Effector memory CD4-positive, alpha-beta T cell (primary cell): ENCODE measurements at places on chromosomes 2 and 18.
A peak's percentile ranks its signal among the peaks of the same experiment; 100 is the strongest.

GRCh38 chr18:63152096-63152495 lies 167.5 kb downstream of the BCL2 start:
- peak overlapping the region; percentile 19 for H3K4me3 ChIP-seq
- H3K27ac ChIP-seq: peak overlapping the region; percentile 51
- no peaks in the 10 kb centered on the region for H3K27me3 ChIP-seq
- DNase-seq: no peak
- peaks cover 11% of the 10 kb centered on the region for H3K36me3 ChIP-seq

DNA sequence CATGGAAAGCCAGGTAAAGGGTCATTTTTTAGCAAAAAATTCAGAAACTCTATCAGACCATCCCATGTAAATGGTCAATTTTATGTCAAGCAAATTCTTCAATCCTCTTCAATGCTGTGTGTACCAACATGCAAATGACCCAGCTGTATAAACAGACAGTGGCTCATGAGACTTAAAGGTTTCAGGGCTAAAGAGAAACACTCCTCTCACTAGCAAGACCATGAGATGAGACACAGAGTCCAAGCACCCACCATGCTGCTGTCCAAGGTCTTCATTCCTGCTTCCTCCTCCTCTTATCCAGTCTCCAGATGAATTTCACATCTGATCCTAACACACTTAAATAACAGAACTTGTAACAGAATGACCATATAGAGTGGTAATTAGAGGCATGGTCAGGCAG lies 30.8 kb upstream of the ONECUT2 start:
- H3K36me3 ChIP-seq: no peaks in the 10 kb centered on the region
- no peak overlapping the region for H3K4me3 ChIP-seq

- no peaks in the 10 kb centered on the region for H3K4me1 ChIP-seq
- peaks cover 3% of the 10 kb centered on the region for H3K27me3 ChIP-seq
- no peak overlapping the region for H3K4me3 ChIP-seq
- H3K36me3 ChIP-seq: no peaks in the 10 kb centered on the region
- H3K27ac ChIP-seq: no peak overlapping the region
These were observed 29.3 kb upstream of the TWIST2 start for GRCh38 chr2:238818561-238818960.

GRCh38 chr2:13694673-13695072 lies 937.8 kb upstream of the LRATD1 start:
- no peak overlapping the region for H3K4me3 ChIP-seq
- H3K4me1 ChIP-seq: no peaks in the 10 kb centered on the region
- no peaks in the 10 kb centered on the region for H3K36me3 ChIP-seq

- no peaks in the 10 kb centered on the region for H3K36me3 ChIP-seq
- no peak for DNase-seq
- H3K27me3 ChIP-seq: no peaks in the 10 kb centered on the region
- no peak overlapping the region for H3K27ac ChIP-seq
- H3K4me3 ChIP-seq: no peak overlapping the region
- no peaks in the 10 kb centered on the region for H3K4me1 ChIP-seq
These were observed 53.5 kb downstream of the NCOA1 start for GRCh38 chr2:24544456-24545115.

GRCh38 chr2:201986463-201986735 lies 47.3 kb upstream of the FZD7 start:
- H3K27ac ChIP-seq: no peak overlapping the region
- no peaks in the 10 kb centered on the region for H3K27me3 ChIP-seq
- H3K36me3 ChIP-seq: no peaks in the 10 kb centered on the region
- no peaks in the 10 kb centered on the region for H3K4me1 ChIP-seq
- H3K4me3 ChIP-seq: no peak overlapping the region

GRCh38 chr2:162749994-162750393 lies 88.6 kb downstream of the KCNH7 start:
- H3K27ac ChIP-seq: no peak overlapping the region
- DNase-seq: no peak
- no peaks in the 10 kb centered on the region for H3K36me3 ChIP-seq
- H3K27me3 ChIP-seq: no peaks in the 10 kb centered on the region
- H3K4me1 ChIP-seq: no peaks in the 10 kb centered on the region

DNA sequence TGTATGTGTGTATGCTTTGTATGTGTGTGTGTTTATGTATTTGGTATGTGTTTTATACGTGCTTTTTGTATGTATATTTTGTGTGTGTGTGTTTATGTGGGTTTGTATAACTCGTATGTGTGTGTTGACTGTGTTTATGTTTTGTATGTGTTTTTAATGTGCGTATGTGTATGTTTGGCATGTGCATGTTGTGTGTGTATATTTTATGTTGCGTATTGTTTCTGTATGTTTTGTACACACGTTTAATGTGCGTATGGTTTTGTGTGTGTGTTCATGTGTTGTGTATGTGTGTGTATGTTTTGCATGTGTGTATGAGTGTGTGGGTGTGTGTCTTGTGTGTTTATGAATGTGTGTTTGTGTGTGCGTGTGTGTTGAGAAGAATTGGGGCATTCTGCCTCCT lies 55.2 kb upstream of the NCK2 start:
- no peak overlapping the region for H3K27ac ChIP-seq
- no peaks in the 10 kb centered on the region for H3K27me3 ChIP-seq
- H3K4me1 ChIP-seq: no peaks in the 10 kb centered on the region
- DNase-seq: no peak
- H3K4me3 ChIP-seq: no peak overlapping the region

DNA sequence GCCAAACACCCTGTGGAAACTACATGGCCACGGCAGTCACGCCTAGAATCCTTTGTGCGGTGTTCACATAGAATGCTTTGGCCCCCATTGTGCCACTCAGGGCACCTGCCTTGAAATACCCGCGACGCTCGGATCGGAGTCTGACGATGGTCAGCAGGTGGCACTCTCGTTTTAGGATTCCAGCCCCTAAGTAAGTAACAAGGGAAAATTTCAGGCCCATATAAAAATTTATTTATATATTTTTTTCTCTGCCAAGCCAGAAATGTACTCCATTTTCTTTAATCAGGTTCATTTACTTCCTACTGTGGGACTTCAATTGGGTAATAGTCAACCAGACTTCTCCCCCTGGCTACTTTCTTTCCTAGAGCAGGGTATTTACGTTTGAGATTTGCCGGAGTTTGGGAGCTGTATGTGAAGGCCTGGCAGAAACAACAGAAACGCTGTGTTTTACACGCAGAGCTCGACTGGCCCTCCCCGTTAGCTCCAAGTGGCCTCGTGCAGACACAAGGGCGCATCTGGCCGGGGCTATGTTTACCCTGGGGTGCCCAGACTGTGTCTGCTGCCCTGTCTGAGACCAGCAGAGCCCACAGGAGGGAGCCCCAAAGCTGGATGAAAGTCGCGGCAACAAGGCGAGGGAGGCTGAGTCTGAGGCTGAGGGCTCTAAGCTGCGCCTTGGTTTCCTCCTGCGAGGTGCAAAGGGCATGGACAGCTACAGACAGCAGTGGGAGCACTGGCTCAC lies 41.6 kb downstream of the LRRC30 start:
- H3K4me3 ChIP-seq: no peak overlapping the region
- H3K27ac ChIP-seq: no peak overlapping the region
- H3K27me3 ChIP-seq: no peaks in the 10 kb centered on the region
- DNase-seq: no peak
- H3K4me1 ChIP-seq: no peaks in the 10 kb centered on the region

GRCh38 chr2:15117409-15118050 lies 443.6 kb downstream of the NBAS start:
- H3K4me1 ChIP-seq: no peaks in the 10 kb centered on the region
- H3K4me3 ChIP-seq: no peak overlapping the region
- DNase-seq: no peak

- H3K36me3 ChIP-seq: no peaks in the 10 kb centered on the region
These were observed 160.4 kb downstream of the SMAD7 start for GRCh38 chr18:48790226-48790863.

GRCh38 chr2:75592888-75593287 lies 32.1 kb upstream of the EVA1A start:
- H3K4me1 ChIP-seq: no peaks in the 10 kb centered on the region
- H3K4me3 ChIP-seq: no peak overlapping the region
- DNase-seq: no peak

DNA sequence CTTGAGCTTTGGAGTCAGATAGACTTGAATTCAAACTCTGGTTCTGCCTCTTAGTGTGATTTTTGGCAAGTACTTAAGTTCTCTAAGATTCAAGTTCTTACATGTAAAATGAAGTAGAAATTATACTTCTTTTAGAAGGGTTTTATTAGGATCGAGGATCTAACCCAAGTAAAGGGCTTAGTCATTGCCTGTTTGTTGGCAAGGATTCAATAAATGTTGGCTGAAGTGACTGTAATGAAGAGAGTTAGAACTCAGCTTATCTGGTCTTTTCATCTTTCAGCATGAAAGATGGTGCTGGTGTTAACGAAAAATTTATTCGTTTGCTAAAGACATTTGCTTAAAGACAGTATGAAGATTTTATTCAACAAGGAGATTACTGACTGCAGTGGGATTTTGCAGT lies 315.9 kb upstream of the THUMPD2 start:
- DNase-seq: no peak
- H3K4me3 ChIP-seq: no peak overlapping the region
- no peaks in the 10 kb centered on the region for H3K4me1 ChIP-seq
- no peaks in the 10 kb centered on the region for H3K27me3 ChIP-seq
- no peaks in the 10 kb centered on the region for H3K36me3 ChIP-seq

DNA sequence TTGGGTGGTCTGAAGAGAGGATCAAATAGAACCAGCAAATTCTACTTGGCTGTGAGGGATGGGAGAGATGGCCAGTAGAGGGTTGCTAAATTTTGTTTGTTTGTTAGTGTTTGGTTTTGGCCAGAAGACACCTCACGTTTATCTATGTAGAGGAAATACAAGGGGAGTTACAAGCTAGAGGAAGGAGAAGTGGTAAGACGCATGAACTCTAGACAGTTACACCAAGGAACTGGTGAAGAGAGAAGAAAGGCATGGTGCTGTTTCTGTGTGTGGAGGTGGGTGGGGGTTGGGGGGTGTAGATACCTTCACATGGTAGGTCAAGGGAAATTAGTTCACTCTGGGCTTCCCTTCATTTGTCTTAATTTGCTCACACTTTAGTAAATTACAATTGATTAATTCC lies 25.6 kb downstream of the RASGRP3 start:
- no peaks in the 10 kb centered on the region for H3K27me3 ChIP-seq
- no peak overlapping the region for H3K27ac ChIP-seq
- no peak for DNase-seq

GRCh38 chr2:190159453-190159852 lies 96.9 kb upstream of the MSTN start:
- H3K36me3 ChIP-seq: no peaks in the 10 kb centered on the region
- H3K4me3 ChIP-seq: no peak overlapping the region
- no peaks in the 10 kb centered on the region for H3K4me1 ChIP-seq
- no peak for DNase-seq
- no peak overlapping the region for H3K27ac ChIP-seq

DNA sequence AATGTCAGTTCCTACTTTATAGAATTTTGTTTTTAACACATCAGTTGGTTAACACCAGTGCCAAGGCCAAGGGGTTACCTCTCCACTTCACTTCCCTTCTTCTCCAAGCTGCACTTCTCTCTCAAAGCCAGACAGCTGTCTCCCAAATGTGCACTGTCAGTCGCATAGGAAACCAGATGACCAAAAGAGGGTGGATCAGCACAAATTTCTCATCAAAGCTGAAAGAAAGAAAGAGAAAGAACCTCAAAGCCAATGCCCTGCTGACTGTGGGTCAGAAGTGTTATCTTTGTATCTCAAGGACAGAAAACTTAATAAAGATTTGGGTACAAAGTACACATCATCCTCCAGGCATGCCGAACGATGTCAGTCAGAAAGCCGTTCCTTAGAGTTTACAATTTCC lies 32.2 kb downstream of the SPATS2L start:
- no peaks in the 10 kb centered on the region for H3K36me3 ChIP-seq
- H3K27ac ChIP-seq: no peak overlapping the region
- H3K4me3 ChIP-seq: no peak overlapping the region
- H3K27me3 ChIP-seq: no peaks in the 10 kb centered on the region
- DNase-seq: no peak

DNA sequence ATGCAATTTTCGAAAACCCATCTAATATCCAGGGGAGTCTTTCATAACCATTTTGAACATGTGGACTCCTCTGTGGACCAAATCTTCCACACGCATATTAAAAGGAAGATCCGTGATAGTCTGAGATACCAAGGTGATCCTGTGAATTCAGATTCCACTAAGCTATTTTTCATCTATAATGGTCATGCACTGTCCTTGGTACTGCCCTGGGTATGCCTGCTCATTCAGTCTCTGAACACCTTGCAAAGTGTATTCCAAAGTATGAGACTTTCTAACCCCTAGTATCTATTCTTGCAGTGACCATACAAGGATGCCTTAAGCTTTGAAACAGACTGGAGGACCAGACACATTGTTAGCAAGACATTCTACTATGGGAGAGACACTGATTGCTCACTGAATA lies 217.6 kb upstream of the CCDC150 start:
- H3K4me3 ChIP-seq: no peak overlapping the region
- H3K27ac ChIP-seq: no peak overlapping the region
- H3K4me1 ChIP-seq: no peaks in the 10 kb centered on the region

DNA sequence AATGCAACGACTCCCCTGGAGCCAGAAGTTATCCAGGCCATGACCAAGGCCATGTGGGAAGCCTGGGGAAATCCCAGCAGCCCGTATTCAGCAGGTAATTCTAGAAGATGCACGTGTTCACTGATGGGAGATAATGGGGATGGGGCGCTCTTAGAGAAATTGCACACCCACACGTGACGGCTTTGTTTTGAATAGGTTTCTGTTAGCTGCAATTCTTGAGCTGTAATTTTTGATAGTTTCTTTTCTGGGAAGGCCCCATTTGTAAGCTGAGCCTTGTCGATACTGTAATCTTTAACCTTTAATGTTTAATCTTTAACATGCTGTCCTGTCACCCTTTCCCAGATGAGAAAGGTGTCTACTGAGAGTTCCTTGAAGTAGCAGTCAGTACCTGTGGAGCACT lies 3.6 kb downstream of the SCLY start:
- H3K4me3 ChIP-seq: no peak overlapping the region
- no peak overlapping the region for H3K27ac ChIP-seq
- DNase-seq: no peak
- H3K27me3 ChIP-seq: no peaks in the 10 kb centered on the region
- peaks cover 21% of the 10 kb centered on the region for H3K4me1 ChIP-seq
- H3K36me3 ChIP-seq: peaks cover 3% of the 10 kb centered on the region

DNA sequence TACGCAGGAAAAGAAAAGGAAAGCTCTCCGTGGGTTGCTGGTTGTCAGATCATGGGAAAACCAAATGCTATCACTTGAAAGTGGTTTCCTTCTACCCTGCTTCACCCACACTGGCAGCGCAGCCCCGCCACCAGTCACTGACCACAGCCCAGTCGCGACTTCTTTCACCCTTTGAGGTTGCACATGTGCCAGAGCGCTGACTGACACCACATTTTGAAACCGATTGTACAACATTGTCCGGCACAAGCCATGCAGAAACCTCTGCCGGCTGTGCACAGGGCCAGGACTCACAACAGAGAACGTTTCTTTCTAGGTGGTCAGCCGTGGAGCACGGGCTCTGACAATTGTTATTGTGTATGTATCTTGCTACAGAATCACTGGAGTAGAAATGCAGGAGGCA lies 827.2 kb upstream of the POU3F3 start:
- no peak for DNase-seq
- no peaks in the 10 kb centered on the region for H3K27me3 ChIP-seq
- H3K4me1 ChIP-seq: no peaks in the 10 kb centered on the region
- H3K27ac ChIP-seq: no peak overlapping the region
- H3K36me3 ChIP-seq: no peaks in the 10 kb centered on the region
- no peak overlapping the region for H3K4me3 ChIP-seq

GRCh38 chr18:8461544-8461943 lies 147.7 kb upstream of the RAB12 start:
- no peaks in the 10 kb centered on the region for H3K27me3 ChIP-seq
- H3K27ac ChIP-seq: no peak overlapping the region
- H3K4me3 ChIP-seq: no peak overlapping the region
- H3K36me3 ChIP-seq: no peaks in the 10 kb centered on the region
- H3K4me1 ChIP-seq: no peaks in the 10 kb centered on the region
